ENCODE measurements at places on chromosomes 4 and X.

DNA sequence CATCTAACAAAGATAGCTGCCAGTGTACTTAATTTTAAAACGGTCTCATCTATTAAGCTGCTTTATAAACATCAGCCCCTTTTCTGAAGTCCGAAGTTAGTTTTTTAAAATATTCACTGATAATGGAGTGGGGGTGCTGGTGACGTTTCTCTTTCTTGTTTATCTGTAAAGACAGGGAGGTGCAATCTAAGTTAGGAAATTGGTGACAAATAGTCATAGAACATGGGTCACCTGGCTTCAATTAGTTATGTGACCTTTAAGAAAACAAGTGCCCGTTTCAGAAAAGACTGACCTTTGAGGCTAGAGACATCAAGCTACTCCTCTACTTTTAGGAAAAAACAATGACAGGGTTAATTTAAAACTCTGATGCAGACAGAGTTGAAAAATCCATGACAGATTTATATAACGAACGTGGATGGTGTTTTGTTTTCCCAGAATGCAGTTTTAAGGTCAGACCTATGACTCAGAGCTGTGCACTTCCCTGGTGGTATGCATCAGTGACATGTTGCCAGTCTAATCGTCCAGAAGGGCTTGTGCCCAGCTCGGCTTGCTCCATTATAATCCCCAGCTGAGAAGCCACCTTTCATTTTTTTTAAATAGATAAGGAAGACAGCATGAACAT is 38.2 kb downstream of the FHL1 start:
- no peak for DNase-seq

GRCh38 chr4:33316033-33316432 is 2595.9 kb downstream of the PCDH7 start:
- no peak for DNase-seq

DNA sequence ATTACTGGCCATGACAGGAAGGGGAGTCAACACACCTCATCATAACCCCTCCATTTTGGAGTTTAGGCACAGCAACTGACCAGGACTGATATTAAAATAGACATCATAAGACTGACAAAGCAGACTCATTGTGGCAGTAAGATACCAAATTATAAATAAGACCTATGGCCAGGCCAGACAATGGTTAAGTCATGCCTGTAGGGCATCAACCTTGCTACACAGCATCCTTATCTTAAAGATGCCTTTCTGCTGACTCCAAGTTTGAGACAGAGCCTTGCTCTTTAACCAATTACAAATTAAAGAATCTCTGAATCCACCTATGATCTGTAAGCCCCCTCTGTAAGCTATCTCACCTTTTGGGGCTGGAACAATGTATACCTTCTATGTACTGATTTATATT is 65.5 kb downstream of the VCX2 start:
- no peak for DNase-seq

DNA sequence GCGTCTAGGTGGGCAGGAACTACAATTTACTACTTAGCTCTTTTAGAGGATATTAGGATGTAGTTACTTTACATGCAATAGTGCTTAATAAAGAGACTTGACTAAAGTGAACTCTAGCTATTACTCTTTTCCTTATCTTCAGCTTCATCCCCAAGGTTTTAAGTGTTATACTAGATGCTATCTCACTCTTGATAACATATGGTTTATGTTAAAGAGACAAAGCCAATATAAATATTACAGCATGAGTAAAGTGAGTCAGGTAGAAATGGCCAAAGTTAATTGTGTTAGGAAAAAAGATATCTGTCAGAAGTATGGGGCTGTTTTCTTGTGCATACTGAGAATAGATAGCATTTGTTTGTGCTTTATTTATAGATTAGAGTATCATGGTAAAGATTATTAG is 80.5 kb downstream of the STAG2 start:
- no peak for DNase-seq

DNA sequence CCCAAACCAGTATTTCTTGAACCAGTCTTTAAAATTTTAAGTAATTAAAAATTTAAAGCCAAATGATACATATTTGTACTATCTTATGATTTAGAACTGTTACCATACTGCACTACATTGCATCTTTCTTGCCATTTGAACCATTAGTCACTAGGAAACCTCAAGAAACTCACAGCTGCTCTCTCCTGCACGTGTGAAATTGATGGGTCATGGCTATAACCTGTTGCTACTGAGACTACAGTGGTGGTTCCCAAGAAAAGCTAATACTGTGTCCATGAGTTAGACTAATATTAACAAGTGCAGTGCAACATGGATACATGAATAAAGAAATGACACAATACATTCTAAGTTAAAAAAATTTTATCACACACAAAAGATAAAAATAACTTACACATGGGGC is 88.4 kb downstream of the PDE5A start:
- no peak for DNase-seq

DNA sequence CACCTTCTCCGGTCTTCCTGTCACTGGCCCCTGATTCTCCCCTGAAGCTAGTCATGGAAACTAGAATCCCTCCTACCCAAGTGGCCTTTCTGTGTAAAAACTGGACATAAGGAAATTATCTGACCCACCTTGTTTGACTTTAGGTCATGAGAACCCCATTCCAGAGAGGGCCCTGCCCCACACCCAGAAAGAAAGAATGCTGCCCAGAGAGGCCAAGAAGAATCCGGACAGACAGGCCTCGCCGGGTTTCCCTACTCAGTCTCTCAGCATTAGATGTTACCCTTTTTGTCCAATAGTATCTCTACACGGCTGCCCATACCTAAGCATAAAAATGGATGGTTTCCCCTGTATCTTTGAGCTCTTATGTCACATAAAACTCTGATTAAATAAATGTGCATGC is 83.3 kb upstream of the HELT start:
- no peak for DNase-seq

DNA sequence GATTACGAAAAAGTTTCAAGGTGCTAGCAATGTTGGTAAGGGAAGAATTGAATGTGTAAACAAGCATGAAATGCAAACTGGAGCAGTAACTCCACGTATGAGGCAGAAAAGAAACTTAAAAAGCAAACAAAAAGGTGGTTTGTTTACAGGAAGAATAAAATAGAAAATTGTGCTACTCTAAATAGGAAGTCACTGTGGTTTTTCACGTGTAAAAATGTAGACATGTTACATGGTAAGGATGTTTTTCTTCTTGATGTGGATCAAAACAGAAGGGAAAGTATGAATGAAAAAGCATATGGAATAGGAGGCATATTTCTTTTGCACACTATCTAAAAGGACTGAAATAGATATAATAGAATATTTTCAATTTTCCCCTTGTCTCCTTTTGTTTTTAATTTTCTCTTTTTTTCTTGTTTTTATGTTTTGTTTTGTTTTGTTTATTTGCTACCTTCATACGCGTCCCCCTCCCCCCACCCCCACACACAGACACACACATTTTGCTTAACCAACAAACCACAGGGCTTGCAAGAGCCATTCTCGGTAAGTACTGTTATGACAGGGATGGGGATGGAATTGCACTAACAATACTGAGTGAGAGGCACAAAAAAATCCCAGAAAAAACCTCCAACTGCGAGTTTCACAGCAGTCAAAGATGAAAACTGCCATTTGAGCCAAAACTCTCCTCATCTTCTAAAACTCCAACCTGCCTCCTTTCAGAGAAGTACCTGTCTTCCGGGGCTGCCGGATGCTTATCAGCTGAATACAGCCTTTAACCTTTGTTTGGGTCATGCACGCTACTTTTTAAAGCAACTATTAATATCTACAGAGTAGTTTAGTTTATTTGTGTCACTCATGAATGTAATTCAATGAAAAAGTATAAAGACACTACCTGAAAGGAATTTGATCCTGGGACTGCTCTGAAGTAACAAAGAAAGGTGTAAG is 135.8 kb downstream of the IL15 start:
- no peak for DNase-seq

DNA sequence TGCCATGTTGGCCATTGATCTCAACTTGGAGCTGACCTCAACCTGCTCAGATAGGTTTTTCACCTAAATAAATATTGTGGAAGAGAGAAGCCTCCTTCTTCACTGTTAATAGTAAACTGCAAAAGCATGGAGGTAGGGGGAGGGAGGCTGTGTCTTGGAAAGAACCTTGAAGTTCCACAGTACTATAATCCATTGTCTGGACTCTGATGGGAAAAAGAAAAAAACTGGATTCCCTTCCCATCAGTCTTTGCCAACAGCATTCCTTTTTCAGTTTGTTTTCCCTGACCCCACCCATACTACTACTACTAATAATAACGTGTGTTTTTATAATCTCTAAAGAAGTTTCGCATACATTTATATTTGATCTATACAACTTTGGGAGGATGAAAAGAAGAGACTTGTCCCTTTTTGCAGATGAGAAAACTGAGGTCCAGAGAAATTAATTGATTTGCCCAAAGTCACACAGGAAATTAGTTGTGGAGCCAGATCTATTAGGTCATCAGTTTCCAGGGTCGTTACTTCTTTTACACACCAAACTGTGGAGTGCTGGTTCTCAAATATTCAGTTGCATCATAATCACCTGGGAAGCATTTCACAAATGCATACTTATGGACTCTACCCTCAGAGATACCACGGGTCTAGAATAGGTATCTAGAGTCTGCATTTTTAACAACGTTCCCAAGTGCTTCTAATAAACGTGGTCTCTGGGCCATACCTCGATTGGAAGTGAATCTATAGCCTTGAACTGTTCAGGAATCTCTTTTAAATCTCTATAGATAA is 59.1 kb downstream of the LUZP4 start:
- no peak for DNase-seq

DNA sequence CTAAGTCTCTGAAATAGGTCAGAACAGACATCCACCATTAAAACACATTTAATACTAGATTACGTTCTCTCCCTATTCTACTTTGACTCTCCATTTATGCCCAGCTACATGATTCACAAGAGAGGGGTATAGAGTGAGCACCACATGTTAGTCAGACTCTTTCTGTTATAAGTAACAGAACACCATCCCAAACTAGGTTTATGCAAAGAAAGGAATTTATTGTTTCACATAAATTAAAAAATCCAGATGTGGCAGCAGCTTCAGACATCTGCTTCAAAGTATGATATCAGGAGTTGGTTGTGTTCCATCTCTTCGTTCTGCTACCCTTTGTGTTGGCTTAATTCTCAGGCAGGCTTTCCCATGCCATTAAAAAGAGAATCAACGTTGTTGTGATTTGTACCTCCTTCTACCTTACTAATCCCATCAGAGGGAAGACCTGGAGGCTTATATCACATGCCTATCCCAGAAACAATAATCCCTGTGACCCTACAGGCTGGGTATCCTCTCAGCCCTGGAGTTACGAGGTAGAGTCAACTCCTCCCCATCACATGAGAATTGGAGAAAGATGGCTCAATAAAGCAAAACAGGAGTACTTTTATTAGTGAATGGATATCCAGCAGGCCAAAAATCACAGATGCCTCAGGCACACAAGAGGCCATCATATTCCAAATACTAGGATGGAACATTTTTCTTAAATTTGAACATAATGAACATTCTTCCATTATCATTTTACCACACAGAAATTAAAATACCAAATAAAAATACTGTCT is 163.2 kb downstream of the SLC7A11 start:
- DNase-seq = no peak

- DNase-seq = peak; percentile 23
Observed at GRCh38 chrX:67700602-67701001, 156.8 kb downstream of the AR start.

DNA sequence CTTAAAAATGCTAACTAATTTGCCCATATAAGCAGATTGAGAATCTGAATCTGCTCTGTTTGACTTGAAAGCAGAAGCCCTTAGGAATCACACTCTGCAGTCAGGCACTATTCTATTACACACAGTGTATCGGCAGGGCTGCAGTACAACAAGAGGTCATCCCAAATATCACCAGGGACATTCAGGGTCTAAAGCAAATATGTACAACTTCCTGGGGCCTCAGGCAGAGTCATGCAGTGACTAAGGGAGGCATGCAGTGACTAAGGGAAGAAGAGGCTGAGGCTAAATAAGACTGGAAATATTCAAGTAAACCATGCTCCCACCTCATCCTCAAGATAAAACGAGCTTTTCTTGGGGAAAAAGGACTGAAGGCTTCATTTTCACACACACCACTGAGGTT is 20.9 kb downstream of the MAPK10 start:
- no peak for DNase-seq

Data from CD14-positive monocyte (primary cell).